ENCODE measurements at places on chromosomes 6 and 20.

DNA sequence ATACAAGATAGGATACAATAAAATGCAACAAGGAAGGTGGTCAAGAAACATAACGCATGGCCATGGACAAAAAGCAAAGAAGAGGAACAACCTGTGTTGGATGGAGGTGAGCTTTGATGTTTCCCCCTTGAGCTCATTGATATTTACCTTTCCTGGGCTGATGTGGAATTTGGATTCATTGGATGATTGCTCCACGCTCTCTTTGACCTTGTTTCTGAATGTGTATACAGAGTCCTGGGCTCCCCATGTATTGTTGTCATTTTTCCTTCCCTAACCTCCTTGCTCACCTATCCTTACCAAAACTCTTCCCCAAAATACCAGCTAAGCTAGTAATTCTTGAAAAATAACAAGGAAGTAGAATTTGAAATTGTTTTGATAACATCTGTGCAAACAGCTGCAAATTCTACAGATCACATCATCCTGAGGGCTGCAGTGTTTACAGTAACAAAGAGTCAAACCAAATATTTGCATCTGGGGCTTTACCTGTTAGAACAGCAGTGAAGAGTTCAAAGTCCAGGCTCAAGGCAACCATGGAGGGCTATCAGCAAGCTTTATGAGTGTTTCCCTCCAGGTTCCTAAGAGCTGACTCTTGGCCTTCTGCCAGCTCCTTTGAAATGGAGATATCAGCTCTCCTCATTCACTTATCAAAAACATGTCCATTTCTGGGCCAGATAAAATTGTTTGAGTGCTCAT, 214.3 kb upstream of the MARCKS start:
- DNase-seq = no peak

DNA sequence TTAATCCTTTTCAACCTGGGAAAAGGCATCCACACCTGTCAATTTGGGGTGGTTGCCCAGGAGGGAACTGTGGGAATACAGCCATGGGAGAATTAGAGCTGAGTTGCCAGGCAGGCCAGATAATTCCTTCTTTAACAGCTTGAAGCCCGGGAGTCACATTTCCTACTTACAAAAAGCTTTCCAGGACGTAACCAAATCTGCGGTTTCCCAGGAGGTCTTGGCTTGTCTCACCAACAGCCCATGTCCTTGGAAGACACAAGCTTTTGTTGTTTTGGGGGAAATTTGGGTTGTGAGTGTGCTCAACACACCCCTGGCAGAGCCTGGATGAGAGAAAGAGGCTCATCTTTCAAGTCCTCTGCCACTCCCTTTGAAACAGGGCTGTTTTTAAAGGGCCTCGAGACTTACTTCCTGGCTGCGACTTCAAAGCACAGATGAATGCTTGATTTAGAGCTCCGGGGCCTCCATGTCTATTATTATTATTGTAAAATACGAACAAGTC, 465.9 kb upstream of the BTBD3 start:
- DNase-seq = no peak

DNA sequence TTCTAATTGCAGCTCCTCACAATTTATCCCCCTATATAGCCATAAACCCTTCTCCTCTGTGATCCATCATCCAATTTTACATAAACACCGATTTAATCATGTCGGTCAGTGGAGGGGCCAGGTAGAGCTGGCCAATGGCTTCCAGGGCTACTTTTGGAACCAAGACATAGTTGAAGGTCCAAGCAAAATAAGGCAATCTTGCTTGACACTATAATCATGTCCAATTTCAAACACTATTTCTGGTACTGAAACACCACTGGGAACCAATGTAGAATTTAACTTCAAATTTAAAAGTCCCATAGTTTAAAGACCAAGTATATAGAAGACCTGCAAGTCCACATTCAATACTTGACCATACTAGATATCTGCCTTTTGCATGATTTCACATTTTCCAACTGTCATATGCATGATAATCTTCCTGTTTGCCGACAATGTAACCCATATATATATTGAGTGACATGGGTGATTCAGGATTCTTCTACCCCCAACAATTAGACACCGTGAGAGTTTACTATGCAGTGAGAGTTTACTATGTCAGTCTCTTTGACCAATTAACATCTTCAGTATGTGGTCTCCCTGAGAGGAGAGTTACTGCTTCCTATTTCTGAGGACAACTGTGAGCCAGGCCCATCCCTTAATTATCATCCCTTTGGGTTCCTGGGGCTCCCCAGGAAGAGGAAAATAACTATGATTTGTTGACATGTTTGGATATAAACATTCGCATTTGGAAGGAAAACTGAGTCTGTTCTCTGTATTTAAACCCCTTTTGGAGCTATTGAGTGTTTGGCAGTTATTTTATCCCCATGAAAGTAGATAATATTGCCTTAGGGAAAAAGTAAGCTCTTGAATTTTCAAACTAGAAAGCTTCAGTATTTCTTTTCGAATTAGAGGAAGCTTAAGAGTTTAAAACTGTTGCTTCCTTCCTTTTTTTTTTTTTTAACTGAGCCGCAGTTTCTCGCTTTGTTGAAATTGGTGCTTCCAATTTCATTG, 31.8 kb downstream of the SAMD3 start:
- DNase-seq = no peak

GRCh38 chr6:108243836-108244235, 17.0 kb downstream of the SNX3 start:
- no peak for DNase-seq

DNA sequence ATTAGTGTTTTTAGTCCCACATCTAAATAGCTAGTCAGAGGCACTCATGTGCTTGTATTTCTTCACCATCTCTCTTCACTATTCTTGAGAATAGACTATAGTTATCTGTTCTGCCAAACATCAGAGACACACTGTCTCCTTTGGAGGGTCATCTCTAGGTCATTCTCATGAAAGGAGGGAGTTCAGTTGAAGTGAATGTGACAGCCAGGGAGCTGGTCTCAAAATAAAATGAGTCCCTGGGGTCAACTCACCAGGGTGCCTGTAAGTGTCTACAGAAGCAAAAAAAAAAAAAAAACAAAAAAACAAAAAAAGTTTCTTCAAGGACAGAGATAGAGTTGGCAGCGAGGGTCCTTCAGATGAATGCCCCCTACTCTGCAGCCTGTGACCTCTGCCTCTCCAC, 171.0 kb downstream of the ID4 start:
- DNase-seq = no peak

- no peak for DNase-seq
Measured at GRCh38 chr6:56957856-56958255, 2.9 kb downstream of the BEND6 start.

DNA sequence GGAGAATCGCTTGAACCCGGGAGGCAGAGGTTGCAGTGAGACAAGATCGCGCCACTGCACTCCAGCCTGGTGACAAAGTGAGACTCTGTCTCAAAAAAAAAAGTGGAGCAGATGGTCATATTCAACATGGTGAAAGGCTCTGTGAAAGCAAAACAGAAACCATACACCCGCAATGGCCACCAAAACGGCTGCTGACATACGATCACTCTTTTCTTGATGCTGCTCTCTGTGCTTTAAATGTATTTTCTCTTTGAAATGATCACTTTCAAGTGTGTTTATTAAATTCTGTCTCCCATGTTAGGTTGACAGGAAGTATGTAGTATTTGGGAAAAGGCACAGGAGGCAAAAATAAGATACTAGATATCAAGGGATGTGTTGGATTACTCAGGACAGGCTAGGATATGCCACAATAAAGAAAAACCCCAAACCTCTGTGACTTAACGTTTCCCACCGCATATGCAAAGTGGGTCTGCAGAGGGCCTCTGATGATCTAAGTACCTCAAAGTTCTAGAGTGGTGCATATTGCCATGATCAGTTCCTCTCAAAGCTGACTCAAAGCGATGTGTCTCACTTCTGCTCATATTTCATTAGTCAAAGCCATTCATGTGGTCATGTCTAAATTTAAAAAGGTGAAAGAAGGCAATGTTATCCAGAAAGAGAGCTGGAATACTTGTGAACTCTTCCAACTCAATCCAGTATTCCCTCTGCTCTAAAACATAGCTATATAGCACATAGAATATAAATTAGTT, 155.1 kb upstream of the SOX4 start:
- DNase-seq = no peak

GRCh38 chr6:2693231-2693630, 57.5 kb downstream of the MYLK4 start:
- DNase-seq = no peak

DNA sequence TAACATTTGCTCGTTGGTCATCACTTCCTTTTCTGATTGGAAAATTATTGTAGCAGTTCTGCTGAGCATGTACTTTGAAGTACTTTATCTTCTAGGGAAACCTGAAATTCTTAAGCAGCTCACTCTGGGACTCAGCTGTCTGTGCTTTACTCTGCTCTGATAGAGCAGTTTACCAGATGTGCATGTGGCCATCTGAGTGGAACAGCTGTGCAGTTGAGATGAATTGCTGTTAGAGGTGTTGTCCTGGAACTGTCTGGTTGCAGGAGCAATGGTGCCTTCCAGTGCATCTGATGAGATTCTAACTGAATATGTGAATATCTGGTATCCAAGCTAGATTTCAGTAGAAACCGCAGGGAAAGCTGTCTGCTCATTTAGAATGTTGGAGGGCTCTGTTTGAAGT, 27.2 kb downstream of the PANK2 start:
- DNase-seq = no peak

DNA sequence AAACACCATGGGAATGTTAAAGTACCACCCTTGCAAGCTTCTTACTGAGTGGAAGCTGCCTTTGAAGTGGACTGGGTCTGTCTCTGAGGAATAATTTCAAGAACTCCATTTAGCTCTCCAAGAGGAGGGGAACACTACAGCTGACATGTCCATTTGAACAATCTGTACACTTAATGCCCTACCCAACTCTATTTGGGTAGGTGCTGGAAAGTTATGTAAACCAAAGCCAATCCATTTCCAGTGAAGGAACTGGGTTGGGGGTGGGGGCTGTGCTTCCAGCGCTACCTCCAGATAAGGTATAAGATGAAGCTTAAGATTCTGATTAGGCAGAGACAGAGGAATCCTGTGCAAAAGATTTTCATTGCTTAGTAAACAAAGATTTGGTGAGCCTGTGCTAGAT, 122.0 kb downstream of the TCP11 start:
- no peak for DNase-seq

DNA sequence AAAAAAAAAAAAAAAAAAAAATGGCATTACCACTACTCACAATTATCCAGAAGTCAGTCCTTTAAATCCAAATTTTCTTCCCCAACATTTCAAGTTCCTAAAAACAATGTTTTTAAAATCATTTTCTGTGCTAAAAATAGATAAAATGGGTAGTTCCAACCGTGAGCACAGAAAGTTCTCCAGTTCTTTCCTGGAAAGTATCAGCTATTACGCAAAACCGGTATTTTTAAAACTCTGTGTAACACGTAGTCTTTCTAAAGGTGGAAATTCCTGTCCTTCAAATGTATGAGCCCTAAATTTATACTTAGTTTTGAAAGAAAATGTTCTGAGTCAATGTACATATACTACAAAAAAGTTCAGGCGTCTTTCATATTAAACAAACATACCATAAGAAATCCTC, 83.5 kb upstream of the SCAF8 start:
- DNase-seq = no peak

DNA sequence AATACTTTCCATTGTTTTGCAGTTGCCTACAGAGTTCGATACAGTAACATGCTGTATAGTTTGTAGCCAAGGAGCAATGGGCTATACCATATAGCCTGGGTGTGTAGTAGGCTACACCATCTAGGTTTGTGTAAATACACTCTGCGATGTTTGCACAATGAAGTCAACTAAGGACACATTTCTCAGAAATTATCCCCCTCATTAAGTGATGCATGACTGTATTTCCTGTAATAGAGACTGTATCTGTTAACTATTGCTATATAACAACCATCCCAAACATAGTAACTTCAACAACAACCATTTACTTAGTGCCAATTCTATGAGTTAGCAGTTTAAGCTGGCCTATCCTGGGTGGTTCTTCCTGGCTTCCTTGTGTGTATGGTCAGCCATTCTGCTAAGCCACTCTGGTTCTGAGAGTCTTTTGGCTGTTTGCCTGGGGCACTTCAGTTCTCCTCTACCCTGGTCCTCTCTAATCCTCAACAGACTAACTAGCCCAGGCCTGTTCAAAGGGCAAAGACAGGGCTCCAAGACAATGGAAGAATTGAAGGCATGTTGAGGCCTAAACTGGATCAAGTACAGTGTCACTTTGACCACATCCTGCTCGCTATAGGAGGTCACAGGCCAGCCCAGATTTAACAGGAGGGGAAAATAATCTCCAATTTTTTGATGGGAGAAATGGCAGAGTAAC, 124.0 kb downstream of the PLCB1 start:
- no peak for DNase-seq

- no peak for DNase-seq
Measured at GRCh38 chr6:7640607-7641577, 50.9 kb downstream of the SNRNP48 start.

GRCh38 chr6:108985301-108985700, 109.3 kb downstream of the SESN1 start:
- DNase-seq = no peak

DNA sequence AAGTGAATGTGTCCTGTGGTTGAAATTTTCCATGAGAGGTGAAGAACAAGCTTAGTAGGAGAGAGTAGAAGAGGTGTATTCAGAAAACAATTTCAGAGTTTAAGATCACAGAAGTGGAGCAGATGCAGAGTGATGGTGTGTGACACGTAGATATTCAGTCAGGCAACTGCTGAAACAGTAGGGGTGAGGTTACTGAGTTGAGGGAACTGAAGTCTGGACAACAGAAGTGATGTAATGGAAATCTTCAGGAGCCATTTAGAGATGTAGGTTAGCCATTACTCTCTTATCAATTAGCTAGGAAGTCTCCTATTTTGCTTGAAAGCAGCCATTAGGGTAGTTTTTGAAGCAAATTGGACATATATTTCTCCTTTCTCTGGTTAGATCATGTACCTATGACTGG, 584.4 kb downstream of the PKHD1 start:
- DNase-seq = no peak

DNA sequence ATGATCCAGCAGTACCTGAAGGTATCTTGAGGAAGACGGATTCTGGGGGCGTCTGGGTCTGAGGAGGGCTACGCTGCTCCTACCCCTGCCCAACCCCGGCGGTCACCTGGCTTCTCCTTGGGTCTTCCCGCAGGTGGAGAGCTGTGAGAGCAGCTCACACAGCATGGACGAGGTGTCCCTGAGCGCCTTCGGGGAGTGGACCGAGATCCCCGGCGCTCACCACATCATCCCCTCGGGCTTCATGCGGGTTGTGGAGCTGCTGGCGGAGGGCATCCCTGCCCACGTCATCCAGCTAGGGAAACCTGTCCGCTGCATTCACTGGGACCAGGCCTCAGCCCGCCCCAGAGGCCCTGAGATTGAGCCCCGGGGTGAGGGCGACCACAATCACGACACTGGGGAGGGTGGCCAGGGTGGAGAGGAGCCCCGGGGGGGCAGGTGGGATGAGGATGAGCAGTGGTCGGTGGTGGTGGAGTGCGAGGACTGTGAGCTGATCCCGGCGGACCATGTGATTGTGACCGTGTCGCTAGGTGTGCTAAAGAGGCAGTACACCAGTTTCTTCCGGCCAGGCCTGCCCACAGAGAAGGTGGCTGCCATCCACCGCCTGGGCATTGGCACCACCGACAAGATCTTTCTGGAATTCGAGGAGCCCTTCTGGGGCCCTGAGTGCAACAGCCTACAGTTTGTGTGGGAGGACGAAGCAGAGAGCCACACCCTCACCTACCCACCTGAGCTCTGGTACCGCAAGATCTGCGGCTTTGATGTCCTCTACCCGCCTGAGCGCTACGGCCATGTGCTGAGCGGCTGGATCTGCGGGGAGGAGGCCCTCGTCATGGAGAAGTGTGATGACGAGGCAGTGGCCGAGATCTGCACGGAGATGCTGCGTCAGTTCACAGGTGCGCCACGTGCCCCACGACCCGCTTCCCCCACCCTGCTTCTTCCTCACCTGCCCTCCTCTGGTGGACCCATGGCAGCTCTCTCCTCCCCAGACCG, 166.9 kb upstream of the RNF24 start:
- DNase-seq = no peak
